Upper lobe of left lung (tissue), 6 donors: ENCODE measurements at places on chromosomes 7 and 10.

DNA sequence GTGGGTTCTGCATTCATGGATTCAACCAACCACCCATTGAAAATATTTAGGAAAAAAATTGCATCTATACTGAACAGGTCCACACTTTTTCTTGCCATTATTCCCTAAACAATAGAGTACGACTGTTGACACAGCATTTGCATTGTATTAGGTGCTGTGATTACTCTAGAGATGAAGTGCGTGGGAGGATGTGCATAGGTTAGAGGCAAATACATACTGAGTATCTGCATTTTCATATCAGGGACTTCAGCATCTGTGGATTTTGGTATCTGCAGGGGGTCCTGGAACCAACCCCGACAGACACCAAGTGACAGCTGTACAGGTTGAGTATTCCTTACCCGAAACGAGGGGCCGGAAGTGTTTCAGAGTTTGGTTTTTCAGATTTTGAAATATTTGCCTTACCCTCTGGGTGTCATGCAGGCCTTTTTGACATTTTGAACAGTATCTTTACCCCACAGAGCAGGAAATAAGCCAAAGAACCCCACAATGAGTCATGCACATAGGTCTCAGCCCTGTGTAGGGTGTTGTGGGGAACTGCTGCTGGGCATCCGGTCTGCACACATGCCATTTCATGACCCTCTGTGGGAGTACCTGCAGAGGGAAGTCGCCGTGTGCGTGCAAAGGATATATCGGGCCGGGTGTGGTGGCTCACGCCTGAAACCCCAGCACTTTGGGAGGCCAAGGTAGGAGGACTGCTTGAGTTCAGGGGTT is 14.5 kb downstream of the NUDT5 start:
- H3K36me3 ChIP-seq = peaks cover 32% of the 10 kb centered on the region
- no peaks in the 10 kb centered on the region for H3K4me1 ChIP-seq
- H3K27ac ChIP-seq = no peak overlapping the region
- no peaks in the 10 kb centered on the region for H3K27me3 ChIP-seq
- H3K4me3 ChIP-seq = no peak overlapping the region

DNA sequence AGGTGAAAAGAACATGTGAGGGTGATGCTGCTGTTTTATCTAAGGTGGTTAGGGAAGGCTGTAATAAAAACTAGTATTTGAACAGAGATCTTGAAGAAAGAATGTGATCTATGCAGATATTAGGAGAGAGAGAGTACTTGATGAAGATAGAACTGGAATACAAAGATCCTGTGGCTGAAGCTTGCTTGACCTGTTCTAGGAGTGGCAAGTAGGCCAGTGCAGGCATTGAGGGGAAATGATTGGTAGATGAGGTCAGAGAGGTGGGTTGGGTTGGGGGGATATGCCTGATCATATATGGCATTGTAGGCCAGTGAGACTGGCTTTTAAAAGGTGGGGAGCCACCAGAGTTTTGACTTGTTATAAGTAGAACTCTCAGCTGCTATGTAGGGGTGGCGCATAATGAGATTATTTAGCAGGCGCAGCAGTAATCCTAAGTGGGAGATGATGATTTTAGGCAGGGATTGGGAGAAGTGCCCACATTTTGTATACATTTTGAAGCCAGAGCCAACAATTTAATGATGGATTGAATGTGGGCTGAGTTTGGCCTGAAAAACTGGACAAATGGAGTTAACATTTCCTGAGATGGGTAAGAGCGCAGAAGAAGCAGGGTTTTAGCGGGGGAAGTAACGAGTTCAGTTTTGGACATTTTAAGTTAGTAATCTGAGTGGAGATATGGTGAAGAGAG is 8.2 kb downstream of the CCSER2 start:
- no peaks in the 10 kb centered on the region for H3K27me3 ChIP-seq
- no peaks in the 10 kb centered on the region for H3K36me3 ChIP-seq
- no peak for DNase-seq
- peaks cover 46% of the 10 kb centered on the region for H3K4me1 ChIP-seq

GRCh38 chr7:78588393-78588792 is 789.8 kb downstream of the PHTF2 start:
- no peak overlapping the region for H3K4me3 ChIP-seq
- no peaks in the 10 kb centered on the region for H3K27me3 ChIP-seq

- H3K36me3 ChIP-seq = no peaks in the 10 kb centered on the region
- H3K4me3 ChIP-seq = peak overlapping the region; percentile 65
- no peak for DNase-seq
- H3K27me3 ChIP-seq = no peaks in the 10 kb centered on the region
- peaks cover 38% of the 10 kb centered on the region for H3K4me1 ChIP-seq
These were observed 30.7 kb upstream of the EPC1 start for GRCh38 chr10:32377458-32378259.

GRCh38 chr7:50688226-50688590 is 94.5 kb downstream of the GRB10 start:
- peaks cover 3% of the 10 kb centered on the region for H3K36me3 ChIP-seq
- no peak overlapping the region for H3K27ac ChIP-seq
- no peak for DNase-seq
- H3K27me3 ChIP-seq = no peaks in the 10 kb centered on the region
- no peaks in the 10 kb centered on the region for H3K4me1 ChIP-seq
- no peak overlapping the region for H3K4me3 ChIP-seq

DNA sequence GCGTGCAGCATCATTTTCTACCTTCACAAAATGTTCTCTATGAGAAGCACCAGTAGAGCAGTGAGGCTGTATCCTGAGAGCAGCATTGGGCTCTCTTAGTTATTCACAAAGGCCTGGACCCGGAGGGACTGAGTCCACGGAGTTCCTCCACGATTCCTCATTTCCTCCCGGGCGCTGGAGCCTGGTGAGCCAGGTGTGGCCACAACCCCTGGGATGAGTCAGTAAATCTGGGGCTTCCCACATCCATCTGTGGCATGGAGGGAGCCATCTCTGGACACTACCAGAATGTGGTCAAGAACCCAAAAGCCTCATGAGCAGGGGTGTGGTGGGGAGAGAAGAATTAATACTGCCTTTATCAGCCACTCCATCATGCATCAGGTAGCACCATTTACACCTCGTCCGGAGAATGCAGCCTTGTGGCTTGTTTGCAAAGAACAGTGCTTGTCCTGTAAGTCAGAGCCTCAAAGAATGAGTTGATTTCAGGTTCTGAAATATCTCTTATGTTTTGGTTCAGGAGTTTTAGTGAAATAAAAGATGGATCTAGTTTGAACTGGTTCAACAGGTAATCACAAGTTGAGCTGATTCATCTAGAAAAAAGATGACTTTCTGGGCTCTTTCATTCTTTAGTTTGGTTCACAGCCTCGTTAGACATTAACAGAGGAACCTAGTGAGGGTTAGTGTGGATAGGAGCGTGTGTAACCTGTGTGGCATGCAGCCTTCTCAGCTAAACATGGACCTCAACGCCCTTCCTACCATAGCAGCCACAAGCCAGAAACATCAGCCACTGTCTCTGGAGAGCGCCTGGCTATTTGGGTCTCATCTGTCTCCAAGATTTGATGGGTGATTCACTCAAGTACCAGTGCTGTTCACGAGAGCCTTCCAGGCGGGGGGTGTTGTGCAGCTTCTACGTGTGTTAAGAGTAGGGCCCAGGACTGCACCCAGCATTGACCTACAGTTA is 95.2 kb downstream of the WDR37 start:
- no peaks in the 10 kb centered on the region for H3K27me3 ChIP-seq
- H3K4me1 ChIP-seq = no peaks in the 10 kb centered on the region
- H3K4me3 ChIP-seq = no peak overlapping the region
- no peak for DNase-seq

- H3K4me3 ChIP-seq = no peak overlapping the region
- DNase-seq = no peak
- peaks cover 8% of the 10 kb centered on the region for H3K36me3 ChIP-seq
- H3K27me3 ChIP-seq = no peaks in the 10 kb centered on the region
- no peaks in the 10 kb centered on the region for H3K4me1 ChIP-seq
These were observed 30.6 kb downstream of the IQCE start for GRCh38 chr7:2589341-2589740.

DNA sequence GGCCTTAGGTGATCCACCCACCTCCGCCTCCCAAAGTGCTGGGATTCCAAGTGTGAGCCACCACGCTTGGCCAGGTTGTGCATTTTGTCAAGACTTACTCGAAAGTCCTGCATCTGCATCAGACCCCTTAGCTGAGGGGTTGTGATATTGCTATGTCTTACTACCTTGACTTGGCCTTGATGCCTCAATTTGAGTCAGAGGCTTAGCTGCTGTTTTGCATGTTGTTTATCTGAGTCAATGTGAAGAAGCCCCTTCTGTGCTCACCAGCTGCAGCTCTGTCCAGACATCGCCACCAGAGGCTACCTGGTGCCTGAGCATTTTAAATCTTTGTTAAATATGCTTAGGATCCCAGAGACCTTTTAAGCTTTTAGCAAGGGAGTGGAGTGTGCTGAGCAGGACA is 18.1 kb downstream of the UBE2D4 start:
- H3K4me3 ChIP-seq = no peak overlapping the region
- peaks cover 27% of the 10 kb centered on the region for H3K36me3 ChIP-seq
- no peaks in the 10 kb centered on the region for H3K27me3 ChIP-seq

DNA sequence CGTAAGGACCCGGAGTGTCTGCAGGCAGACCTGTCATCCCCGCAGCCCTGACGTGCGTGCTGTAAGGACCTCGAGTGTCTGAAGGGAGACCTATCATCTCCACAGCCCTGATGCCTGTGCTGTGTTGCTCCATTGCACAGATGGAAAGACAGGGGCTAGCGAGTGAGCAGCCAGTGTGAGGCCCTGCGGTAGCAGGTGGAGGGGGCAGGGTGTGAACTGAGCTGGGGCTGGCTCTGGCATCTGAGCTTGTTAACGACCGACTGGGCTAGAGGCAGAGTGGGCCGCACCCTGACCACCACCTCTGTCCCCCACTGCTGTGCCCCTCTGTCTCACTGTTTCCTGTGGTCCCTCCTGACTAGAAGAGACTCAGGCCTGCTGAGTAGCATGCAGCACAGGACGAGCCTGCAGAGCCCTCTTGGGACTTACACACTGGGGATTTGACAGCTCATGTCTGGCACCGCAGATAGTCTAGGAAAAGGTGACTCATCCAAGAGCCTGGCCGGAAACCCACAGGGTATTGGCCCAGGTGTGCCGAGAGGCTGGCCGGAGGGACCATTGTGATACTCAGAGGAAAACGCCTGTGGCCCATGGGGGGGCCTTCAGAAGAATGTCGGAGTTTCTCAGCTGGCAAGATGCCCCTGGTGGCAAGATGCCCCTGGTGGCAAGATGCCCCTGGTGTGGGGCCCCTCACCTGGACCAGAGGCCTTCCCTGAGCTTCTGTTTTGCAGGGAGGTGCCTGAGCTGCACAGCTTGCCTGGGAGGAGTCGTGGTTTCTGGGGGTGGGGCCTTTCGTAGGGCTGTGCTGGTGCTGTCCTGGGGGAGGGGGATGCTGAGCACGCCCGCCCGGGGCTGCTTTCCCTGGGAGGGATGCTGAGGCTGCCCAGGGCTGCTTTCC is 34.3 kb downstream of the INPP5A start:
- H3K27me3 ChIP-seq = no peaks in the 10 kb centered on the region
- H3K4me1 ChIP-seq = peaks cover 54% of the 10 kb centered on the region
- H3K4me3 ChIP-seq = no peak overlapping the region
- peak overlapping the region; percentile 26 for H3K27ac ChIP-seq

DNA sequence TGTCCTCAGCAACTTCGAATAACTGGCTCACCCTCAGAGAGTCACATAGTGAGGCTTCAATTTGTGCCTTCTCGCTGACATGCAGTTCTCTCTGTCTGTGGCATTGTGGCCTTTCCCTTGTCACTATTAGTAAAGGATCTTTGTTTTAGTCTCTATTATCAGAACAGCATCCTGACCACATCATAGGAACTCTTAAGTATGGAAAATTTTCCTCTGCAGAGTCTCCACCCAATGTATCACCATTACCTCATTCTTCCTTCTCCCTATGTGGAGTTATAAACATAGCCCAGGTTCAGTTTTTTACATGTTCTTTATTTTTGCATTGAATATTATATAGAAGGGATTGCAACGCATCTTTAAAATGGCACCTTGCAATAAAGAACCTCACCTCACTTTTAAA is 112.9 kb downstream of the FAM107B start:
- H3K27ac ChIP-seq = no peak overlapping the region
- H3K36me3 ChIP-seq = no peaks in the 10 kb centered on the region
- no peaks in the 10 kb centered on the region for H3K27me3 ChIP-seq
- H3K4me3 ChIP-seq = no peak overlapping the region
- H3K4me1 ChIP-seq = peaks cover 6% of the 10 kb centered on the region

GRCh38 chr7:41969561-41970105 is 266.7 kb upstream of the INHBA start:
- no peaks in the 10 kb centered on the region for H3K27me3 ChIP-seq
- no peak overlapping the region for H3K27ac ChIP-seq
- H3K36me3 ChIP-seq = peaks cover 23% of the 10 kb centered on the region
- peaks cover 2% of the 10 kb centered on the region for H3K4me1 ChIP-seq
- DNase-seq = no peak

GRCh38 chr10:128734734-128735133 is 608.5 kb upstream of the MKI67 start:
- no peaks in the 10 kb centered on the region for H3K4me1 ChIP-seq
- DNase-seq = no peak
- H3K36me3 ChIP-seq = no peaks in the 10 kb centered on the region
- H3K27me3 ChIP-seq = no peaks in the 10 kb centered on the region
- no peak overlapping the region for H3K4me3 ChIP-seq

DNA sequence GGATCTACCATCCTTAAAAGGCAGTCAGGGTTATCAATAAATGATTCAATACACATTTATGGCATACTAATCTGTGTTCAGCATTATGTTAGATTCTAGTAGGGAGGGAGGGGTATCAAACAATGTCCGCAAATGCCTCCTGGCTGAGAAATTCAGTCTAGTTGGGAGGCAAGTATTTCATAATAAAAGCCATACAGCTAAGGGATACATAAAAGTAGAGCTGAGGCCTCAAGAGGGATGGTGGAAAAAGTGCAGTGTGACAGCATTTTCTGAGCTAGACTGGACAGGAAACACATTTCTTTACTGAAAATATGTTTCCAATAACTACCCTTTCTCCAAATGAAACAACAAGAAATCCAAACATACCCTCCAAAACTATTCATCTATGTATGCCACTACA is 152.8 kb upstream of the LRRN3 start:
- no peak overlapping the region for H3K4me3 ChIP-seq
- H3K27me3 ChIP-seq = no peaks in the 10 kb centered on the region
- H3K4me1 ChIP-seq = no peaks in the 10 kb centered on the region
- no peaks in the 10 kb centered on the region for H3K36me3 ChIP-seq
- DNase-seq = no peak
